SK-N-SH (cell line): ENCODE measurements at places on chromosomes 13 and 19.

GRCh38 chr13:40371531-40372125, 294.8 kb downstream of the FOXO1 start:
- DNase-seq, result no peak

- DNase-seq, result peak; percentile 73
Measured at GRCh38 chr19:7636691-7637373, at the start of gene STXBP2. Gene STXBP2 (plus strand): TSS chr19:7637110. CDS start chr19:7637150, 40 bp downstream.

DNA sequence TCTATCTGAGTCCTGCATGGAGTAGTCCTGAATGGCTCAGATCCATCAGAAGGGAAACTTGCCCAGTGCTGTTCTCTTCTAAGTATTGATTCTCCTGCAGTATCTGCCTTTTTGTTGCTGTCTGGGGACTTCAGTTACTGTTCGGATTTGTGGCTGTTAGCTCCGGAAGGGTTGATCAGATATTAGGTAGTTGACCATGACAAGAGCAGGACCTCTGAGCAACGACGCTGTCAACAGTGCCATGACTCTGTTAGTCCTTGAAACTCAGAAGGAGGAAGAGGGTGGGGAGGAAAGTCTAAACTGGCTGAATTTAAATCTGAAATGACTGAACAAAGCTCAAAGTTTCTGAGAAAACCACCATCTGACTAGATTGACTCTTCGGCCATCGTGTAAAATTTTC, 42.2 kb downstream of the CCNE1 start:
- no peak for DNase-seq

DNA sequence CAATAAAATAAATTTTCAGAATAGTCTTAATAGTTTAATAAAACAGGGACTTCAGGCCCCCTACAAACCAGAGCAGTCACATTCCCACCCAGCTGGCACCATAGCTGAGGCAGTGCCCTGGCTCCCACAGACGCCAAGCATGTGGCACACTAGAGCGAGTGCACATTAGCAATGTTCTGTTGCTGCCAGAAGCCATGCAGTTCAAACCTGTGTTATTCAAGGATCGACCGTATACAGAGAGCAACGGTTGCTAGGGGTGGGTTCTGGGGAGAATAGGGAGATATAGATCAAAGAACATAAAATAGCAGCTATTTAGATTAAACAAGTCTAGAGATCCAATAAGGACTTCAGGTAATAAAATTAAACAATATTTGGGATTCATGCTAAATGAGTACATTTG, 419.3 kb upstream of the KLHL1 start:
- peak; percentile 40 for DNase-seq

DNA sequence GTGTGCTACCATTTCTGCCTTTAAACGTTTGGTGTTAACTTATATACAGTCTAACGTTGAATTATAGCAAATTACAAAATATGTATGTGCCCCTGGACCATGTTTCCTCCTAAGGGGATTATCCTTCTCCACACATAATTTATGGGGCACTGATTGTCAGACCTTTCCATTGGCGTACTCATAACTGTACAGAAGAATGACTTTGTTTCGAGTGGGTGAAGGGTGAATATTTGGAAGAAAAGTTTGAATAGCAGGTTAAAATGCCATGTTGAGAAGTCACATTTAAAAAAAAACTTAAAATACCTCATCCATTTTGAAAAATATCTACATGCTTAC, 58.8 kb downstream of the SLC10A2 start:
- no peak for DNase-seq

DNA sequence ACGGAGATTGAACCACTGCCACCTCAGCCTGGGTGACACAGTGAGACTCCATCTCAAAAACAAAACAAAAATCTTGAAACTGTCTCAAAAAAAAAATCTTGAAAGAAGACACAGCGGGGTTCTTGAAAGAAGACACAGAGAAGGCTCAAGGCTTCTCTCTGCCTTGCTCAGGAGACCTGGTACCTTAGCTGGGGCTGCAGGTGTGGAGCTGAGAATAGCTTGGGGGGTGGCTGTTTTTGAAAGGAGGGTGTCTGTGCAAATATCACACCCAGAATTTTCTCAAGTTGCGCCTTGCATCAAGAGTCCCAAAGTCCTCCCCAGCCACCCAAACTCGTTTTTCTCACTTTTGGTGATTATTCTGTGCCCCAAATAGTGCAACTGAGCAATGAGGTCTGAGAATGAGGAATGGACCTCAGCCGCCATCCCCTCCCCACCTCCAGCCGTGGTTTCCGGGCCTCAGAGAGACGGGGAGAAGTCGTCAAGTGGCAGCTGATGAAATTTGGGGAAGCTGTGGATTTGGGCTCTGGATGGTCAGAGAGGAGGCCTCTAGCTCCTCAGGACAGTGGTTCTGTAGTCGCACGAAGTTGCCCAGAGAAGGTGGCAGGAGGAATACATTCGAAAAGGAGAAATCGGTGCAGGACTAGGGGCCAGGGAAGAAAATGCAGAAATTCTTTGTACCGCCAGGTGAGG, 8.8 kb downstream of the S1PR2 start:
- no peak for DNase-seq

DNA sequence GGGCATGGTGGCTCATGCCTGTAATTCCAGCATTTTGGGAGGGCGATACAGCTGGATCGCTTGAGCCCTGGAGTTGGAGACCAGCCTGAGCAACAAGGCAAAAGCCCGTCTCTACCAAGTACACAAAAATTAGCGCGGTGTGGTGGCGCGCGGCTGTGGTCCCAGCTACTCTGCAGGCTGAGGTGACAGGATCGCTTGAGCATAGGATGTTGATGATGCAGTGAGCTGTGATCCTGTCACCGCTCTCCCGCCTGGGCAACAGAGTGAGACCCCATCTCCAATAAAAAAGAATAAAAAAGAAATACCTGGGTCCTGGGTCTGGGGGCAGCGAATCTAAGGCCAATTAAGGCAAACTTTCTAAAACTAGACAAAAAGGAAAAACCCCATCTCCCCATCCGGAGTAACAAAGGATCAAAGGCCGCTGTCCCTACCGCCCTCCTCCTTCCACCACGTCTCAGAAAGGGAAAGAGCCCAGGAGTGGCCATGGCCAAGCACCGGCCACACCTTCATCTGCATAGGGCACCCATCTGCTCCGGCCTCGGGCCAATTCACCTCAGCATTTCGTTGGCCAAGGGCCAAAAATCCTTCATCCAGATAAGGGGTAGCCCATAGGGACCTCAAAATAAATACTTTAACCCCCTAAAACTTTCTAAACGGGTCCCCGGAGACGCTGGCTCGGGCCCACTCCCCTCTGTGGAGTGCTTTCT, 851 bp downstream of the ZNF320 start:
- peak; percentile 56 for DNase-seq

- DNase-seq, result no peak
Measured at GRCh38 chr19:16824658-16825311, 4.4 kb upstream of the SIN3B start.

DNA sequence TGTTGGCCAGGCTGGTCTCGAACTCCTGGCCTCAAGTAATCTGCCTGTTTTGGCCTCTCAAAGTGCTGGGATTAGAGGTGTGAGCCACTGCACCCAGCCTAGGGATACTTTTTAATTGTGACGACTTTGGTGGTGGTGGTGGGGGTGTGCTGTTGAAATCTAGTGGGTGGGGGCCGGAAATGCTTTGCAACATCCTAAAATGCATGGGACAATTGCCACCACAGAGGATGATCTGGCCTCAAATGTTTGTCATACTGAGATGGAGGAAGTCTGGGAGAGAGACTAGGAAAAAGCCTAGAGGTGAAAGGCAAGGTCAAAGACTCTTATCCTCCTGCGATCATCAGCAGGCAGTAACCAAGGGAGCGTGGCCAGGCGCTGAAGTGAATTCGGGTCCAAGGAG, 1.4 kb downstream of the NWD1 start:
- DNase-seq, result no peak

DNA sequence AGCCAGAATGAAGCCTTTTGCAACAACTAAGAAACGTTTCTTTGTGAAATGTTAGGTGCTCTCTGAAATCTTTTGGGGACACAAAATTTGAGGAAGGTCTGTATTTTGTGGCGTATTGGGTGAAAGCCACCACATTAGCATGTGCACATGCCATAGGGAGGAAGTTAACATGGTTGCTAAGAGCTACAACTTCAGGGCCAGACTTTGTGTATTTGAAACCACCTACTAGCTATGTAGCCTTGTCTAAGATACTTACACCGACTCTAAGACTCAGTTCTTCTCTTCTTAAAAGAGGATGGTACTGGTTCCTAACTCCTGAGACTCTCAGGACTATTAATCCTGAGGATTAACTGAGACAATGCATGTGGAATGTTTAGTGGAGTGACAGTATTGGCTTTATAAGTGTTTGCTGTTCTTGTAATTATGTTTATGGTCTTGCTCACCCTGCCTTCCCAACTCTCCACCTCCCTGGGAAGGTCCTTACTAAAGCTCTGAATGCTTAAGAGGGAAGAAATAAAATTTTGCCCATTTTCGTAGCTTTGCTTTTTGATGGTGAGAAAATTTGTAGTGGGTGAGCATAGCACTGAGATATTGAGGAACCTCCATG, 15.5 kb downstream of the SERP2 start:
- DNase-seq, result no peak

DNA sequence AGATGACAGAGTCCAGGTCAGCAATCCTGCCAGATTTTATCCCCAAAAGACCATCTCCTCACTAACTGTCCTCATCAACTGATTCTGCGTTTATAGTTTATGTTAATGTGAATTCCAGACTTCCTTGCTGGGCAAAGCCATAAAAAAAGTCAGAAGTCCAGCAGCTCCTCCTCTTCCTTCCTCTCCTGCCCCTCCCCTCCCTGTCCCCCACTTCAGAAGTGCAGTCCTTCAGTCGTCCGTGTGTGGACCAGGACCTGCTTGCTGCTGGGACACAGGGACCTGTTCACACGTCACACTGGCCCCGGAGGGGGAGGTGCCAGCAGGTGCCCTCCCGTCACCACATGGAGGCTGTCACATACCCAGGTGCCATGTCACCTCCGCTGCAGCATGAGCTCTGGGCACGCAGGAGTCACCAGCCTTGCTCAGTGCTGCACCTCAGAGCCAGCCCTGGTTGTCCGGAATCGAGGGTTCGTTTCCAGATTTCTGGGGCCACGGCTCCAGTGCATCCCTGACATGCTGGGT, 4.0 kb upstream of the MCF2L start:
- DNase-seq, result no peak

DNA sequence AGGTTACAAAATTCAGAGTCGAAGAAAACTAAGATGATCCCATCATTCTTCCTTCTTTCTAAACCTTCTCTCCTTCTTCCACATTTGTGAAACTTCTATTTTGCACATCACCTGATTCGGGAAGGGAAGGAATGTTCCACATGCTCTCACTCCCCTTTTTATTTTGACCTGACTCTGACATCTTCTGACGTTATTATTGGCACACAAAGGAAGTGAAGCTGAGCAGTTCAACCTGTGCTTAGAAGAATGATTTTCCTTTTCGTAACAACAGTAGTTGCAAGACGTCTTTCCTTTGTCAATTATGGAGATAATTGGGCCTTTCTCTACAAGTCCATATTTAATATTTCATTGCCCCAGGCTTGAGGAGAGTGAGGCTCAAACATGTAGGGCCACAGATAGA, 18.0 kb downstream of the FAM124A start:
- DNase-seq, result no peak

DNA sequence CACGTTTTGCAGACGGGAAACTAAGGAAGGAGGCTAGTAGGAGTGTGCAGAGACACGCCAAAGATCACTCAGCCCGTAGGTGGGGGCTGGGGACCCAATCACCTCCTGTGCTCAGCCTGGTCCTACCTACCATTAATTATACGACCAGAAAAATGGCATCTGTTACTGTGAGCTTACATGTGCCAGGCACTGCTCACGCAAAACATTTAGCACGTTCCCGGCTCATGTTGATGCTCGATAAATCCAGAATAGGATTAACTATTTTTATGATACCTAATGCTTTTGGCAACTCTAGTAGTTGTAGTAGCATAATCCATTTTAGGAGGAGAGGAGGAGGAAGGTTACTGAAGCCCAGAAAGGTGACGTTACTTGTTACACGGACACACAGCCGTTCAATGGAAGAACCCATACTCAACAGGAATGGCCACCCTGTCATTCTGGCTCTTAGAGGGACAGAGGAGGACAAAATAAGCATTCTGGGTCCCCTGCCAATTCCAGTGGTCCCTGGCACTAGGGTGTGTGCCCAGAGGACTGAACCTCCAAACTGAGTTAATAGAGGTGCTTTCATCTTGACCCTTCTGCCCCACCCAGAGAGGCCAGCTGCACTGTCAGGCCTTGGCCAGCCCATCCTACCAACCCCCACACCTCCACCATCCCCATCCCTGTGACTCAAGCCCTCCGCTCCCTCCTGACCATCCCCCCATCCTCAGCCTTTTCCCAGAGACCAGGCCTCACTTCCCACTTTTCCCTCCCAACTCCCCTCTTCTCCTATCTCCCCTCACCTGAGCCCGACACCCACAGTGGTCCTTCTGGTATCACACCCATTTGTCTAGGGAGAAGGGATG, 5.0 kb upstream of the EML2 start:
- DNase-seq, result peak; percentile 34

- DNase-seq, result no peak
Measured at GRCh38 chr19:7386308-7386707, 37.6 kb downstream of the ARHGEF18 start.

GRCh38 chr19:2064788-2065524, 13.9 kb upstream of the MKNK2 start:
- no peak for DNase-seq

DNA sequence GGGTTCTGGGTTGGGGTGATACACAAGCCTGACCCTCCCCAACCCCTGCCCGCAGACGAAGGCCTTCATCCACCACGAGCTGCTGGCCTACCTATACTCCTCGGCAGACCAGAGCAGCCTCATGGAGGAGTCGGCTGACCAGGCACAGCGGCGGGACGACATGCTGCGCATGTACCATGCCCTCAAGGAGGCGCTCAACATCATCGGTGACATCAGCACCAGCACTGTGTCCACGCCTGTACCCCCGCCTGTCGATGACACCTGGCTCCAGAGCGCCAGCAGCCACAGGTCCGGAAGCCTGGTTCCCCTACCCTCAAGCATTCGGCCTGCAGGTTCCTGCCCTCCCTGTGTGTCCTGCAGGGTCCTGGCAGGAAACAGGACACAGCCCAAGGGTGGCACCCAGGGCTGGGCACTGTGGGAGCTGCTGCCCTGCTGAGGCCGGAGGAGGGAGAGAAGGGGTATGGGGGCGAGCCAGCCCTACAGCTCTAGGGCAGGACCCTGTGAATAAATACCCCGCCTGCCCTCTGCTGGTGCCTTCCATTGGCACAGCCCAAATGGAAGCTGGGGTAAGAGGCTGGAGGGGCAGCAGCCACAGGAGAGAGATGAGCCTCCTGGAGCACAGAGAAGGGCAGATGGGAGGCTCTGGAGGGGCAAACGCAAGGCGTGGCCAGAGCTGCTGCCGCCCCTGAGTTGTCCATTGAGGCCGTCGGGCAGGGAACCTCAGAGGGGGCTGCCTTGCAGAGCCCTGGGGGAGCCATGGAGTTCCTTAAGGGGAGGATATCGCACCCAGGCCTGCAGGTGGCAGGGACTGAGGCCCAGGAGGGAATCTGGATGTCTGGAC, 6.8 kb downstream of the TMED1 start:
- DNase-seq, result peak; percentile 36

- DNase-seq, result no peak
Measured at GRCh38 chr19:38617764-38618589, at the start of gene MAP4K1. Gene MAP4K1 (minus strand): TSS chr19:38617953. CDS start chr19:38617895, 58 bp downstream.
